ENCODE measurements at places on chromosomes 7 and 10.

DNA sequence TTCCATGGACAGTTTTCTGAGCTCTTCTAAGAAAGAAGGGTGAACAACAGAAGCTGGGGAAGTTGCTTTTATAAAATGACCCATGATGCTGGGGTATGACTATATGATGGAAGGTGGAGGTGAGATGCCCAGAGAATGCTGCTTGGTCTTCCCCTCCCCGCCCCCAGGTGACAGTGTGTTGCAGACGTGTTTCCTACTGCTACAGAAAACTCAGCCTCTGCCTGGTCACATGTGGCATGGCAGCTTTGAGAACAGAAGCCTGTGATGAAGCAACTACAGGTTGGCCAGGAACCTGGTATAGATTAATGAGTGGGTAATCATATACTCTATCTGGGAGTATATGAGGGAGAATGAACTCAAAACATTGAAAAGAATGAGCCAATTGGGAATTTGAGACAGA lies 67.1 kb downstream of the MTURN start:
- no peak for DNase-seq

DNA sequence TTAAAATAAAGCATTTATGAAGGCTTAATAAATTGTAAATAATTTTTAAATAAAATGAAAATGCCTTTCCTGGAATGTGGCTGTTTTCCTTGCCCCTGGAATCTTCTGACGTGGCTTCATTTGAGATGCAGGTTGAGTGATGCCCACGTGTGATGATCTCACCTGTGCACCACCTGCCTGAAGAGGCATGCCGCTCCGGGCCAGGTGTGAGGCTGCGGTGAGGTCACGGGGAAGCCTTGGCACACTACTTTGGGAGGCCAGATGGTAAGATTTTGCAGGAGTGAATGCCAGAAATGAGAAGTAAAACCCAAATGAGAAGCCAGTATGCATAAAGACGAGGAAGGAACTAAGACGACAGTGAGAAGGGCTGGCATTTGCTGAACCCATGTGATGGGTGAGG lies 36.2 kb downstream of the GOT1 start:
- DNase-seq, result no peak

- no peak for DNase-seq
These were observed 99.6 kb upstream of the CCNY start for GRCh38 chr10:35236739-35237138.

GRCh38 chr7:75756206-75756990 lies 15.6 kb downstream of the CCL26 start:
- no peak for DNase-seq

DNA sequence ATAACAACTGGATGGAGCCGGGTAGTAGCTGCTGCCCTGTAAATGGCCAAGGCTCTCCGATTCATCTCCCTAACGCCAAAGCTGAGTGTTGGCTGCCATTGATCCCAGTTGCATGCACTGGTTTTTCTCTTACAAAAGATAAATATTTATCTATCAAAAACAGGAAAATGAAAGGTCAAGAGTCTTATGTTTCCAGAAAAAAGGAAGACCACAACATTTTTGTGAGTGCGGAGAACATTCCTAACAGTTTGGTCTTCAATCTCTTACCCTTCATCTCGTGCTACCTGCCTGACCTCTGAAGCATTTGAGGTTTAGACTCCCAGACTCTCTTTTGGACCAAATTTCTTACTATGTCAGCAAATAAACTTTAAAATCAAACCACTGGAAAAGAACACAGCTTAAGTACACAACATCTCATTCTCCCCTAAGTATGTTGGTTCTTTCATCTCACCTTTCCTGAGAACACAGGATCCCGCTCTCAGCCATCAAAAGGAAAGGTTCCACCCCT lies 61.6 kb downstream of the SORBS1 start:
- no peak for DNase-seq

GRCh38 chr7:99190359-99191009 lies 17.4 kb downstream of the KPNA7 start:
- no peak for DNase-seq

DNA sequence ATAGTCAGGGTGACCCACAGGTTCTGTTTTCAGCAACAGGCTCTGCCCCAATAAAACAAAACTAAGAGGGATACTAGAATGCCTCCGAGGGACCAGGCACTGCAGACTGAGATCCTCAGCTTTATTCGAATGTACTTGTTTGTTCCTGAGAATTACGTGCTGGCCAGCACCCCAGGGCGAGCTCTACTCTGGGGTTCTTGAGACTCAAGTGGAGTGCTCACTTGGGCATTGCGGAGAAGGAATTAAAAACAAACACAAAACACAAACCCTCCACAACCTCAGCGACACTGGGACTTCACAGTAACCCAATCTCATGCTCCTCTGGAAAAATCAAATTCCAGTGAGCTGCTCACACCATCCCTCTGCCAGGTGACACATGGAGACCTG lies 250.7 kb downstream of the TNS3 start:
- DNase-seq, result no peak

DNA sequence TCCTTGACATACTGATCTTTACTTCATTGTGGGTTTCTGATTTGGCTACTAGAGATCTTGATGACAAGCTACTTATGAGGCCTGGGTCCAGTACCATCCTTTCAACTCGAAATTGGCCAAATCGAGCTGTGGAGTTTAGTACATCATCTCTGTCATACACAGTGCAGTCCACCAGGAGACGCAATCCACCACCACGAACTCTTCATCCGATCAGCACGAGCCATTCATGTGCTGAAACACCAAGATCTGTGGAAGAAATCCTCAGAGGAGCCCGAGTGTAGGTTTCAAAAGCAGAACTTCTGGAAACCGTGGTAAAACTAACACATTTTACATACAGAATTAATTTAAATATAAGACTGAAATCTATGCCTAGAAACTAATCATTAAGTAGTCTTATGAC lies 14.2 kb downstream of the DNAJC9 start:
- peak; percentile 51 for DNase-seq
